Anterior cingulate cortex (tissue), 58 donors: ENCODE measurements at places on chromosomes 4 and X.

DNA sequence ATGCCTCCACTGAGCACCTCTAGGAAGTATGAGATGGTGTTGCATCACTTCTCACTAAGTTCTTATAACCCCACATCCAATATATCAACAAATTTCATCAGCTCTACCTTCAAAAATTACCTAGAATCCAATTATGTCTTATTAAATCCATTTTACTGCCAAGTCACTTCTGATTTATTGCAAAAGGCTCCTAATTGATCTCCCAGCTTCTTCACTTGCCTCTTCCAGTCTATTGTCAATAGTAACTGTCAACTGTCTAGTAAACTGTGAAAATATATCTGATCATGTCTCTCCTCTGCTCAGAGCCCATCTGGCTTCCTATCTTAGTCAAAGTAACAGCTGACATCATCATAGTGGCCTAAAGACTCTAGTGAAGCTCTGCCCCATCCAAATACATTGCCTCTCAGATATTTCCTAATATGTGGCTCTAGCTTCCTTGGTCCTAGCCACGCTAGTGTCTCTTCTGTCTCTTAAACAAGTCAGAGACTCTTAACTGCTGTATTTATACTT lies 414.5 kb upstream of the ATOH1 start:
- no peak for DNase-seq

- no peak for DNase-seq
Measured at GRCh38 chr4:94889946-94890345, 132.2 kb downstream of the BMPR1B start.

DNA sequence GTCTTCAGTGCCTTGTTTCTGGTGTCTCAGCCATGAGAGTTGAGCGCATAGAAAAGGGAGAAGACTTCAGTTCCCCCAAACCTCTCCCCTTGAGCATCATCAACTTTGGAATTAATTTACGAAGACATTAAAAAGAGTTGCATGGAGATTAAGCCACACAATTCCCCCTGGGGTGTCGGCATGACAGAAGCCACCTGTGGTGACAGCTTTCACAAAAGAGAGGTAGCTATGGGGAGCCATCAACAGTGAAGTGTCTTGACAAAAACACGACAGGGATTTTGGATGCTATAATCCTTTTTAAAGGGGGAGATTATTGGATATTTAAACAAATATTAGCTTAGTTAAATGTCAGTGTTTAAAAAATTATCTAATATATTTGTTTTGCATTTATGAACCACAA lies 307.6 kb downstream of the LDB2 start:
- no peak for DNase-seq

GRCh38 chr4:53589511-53589910 lies 1.8 kb downstream of the LNX1 start:
- no peak for DNase-seq

GRCh38 chr4:68366600-68366999 lies 16.7 kb upstream of the YTHDC1 start:
- DNase-seq = no peak

- no peak for DNase-seq
Measured at GRCh38 chr4:168273838-168274237, 44.7 kb downstream of the DDX60 start.

DNA sequence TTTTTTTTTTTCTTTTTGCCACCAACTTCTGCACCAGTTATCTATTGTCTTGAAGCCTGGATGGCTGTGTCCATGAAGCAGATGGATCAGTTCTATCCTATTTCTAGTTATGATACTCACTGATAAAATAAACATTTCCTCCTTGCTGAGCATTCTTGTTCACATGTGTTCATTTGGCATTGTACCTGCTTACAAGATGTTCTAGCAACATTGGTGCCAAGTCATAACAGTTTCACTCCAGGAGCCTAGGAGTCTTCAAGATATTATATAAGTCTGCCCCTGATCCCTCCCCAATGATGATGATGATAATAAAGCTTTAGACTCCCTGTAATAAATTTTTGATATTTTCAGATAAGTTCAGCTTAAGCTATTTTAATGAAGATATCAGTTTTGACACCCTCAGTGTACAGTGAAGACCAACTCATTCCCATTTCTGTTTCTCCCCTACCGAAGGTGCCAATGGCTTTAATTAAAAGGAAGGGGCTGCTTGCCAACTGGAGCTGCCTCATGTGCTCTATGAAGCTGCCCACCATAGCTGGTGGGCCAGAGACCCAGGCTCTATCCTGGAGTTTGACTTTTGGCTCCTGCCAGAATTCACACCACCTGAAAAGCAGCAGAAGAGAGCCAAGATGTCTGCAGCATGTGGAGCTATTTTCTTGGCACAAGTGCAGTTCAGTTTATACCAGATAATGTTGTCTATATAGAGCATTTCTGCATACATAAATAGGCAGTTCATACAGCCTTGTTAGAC lies 265.4 kb upstream of the TET2 start:
- no peak for DNase-seq

- DNase-seq = no peak
Measured at GRCh38 chr4:83418211-83418610, 37.4 kb downstream of the HELQ start.

GRCh38 chr4:117893207-117893606 lies 141.1 kb upstream of the NDST3 start:
- DNase-seq = no peak

DNA sequence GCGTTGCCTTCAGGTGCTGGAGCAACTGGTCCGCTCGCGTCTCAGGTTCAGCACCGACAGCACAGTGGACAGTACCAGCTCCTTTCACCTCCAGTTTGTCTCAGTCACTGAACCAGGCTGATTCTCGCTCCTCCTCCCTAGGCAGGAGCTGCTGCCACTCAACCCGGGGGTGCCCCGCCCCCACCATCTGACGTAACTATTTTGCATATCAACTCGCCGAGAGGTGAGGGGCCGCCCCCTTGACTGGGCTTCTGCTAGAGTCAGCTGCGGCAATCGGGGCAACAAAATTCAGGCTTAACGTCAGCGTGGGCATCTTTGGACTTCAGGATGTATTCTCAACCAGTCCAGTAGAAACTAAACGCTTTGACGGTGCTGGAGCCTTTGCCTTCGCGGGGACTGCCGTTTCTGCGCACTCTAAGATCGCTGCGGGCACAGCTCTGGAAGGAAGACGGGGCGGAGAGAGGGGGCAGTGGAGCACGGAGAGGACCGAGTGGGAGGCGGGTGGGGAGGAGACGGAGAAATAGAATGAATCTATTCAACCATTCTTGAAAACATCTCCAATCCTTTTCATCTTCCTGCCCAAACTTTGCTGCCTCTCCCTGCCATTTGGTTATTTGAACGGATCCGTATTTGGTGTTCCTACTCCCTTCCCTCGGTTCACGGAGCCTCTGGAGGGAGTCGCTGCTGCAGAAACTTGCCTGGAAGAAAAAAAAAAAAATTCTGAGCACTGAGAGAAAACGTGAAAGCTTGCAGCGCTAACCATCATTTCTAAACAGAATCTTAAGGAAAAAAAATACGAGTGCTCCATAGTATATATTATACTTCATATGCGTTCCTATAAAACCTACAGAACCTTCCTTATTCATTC lies at the start of gene FSTL5:
Gene FSTL5, minus strand, starts transcription at position 109 of the 868 bp plus-strand sequence. CDS start 52,604 bp downstream, outside the sequence.
- peak; percentile 42 for DNase-seq

DNA sequence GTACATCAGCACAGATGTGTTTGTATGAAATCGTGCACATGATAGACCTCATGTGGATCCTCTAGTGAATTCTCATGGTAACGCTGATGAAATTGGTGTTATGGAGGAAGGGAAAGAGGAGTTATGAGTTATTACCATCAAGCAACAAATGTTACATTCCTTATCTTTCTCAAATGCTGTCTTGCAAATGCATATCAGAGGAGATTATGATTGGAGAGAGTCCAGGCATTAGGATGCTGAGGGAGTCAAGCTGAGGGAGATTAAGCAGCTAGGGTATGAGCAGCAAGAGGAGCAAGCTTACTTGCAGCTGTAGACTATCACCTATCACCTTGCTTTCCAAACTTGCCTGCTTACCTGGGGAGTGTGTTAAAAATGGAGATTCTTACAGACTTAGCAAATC lies 36.8 kb upstream of the SFRP2 start:
- DNase-seq = no peak

GRCh38 chr4:149605601-149606378 lies 209.9 kb downstream of the IQCM start:
- no peak for DNase-seq

- no peak for DNase-seq
Measured at GRCh38 chr4:158219623-158220022, 9.3 kb downstream of the TMEM144 start.

DNA sequence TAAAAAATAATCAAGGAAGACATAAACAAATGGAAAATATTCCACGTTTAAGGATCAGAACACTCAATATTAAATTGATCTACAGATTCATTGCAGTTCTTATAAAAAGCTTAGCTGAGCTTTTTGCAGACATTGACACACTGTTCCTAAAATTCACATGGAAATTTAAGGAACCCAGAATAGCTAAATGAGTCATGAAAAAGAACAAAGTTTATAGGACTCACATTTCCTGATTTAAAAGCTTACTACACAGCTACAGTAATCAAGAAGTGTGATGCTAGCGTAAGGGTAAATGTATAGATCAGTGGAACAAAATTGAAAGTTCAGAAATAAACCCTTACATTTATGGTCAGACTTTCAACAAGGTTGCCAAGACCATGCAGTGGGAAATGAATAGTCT lies 33.1 kb downstream of the NSUN7 start:
- DNase-seq = no peak

DNA sequence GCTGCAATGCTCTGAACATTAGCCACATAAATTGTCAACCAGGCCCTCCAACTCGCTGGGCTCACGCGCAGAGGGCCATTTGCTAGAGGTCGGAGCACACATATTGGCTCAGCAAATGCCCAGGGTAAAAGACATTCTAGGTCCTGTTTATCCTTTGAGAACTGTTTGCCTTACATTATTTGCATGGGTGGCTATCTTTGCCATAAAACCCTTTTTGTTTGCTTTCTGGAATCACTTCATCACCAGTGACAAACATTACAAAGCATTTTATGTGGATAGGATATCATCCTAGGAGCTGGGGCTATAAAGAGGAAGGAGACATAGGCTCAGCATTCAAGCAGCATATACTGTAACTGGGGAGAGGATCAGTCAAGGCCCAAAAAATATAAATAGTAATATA lies 149.2 kb upstream of the RAI2 start:
- DNase-seq = no peak

- DNase-seq = no peak
Measured at GRCh38 chrX:150879855-150880807, 18.3 kb downstream of the CD99L2 start.

GRCh38 chrX:12686331-12686730 lies 104.9 kb upstream of the PRPS2 start:
- no peak for DNase-seq

DNA sequence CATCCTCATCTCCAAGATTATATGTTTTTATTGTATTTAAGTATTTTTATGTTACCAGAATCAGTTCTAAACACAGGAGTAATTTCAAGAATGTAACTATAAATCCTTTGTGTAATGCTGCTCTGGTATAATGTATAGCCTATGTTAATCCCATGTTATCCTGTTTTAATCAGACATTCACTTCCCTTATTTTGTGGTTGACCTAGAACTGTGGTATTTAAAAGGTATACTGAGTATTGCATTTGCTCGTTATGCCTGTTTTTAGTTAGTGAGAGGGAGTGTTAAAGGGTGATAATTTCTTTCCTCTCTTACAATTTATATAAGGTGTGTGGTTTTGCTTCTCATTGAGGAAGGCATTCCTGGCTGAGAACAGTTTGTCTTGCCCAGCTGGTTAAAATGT lies 26.2 kb downstream of the MTM1 start:
- no peak for DNase-seq

GRCh38 chr4:182369211-182369610 lies 126.0 kb downstream of the TENM3 start:
- DNase-seq = no peak

DNA sequence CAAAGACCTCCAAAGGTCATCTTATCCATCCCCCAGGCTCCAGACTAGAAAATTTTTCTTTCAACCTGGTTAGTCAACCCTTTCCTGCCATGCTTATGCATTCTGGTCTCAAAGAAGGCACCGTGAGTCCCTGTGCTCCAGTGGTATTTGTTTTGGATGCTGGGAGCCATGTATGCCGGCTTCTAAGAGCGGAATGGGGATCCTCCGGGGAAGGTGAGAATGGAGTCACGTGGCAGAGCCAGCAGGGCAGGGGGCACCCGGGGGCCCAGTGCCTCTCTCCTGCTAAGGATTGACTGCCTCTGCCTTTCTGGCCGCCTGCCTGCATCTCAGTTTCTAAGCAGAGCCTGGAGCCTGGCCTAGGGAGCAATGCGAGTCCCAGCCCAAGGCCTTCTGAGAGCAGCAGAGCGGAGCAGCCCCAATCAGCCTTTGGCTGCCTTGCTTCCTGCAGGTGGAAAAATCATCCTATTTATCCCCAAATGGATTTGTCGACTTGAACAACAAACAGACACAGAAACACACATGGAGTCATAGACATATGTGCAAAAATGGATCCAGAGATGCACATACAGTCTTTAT lies 141.0 kb downstream of the PJA1 start:
- no peak for DNase-seq

- DNase-seq = no peak
Measured at GRCh38 chr4:79413032-79413885, 5.2 kb upstream of the GK2 start.

GRCh38 chr4:89173336-89174090 lies 62.2 kb downstream of the TIGD2 start:
- DNase-seq = no peak

- DNase-seq = no peak
Measured at GRCh38 chr4:134326866-134327265, 125.3 kb upstream of the PABPC4L start.

DNA sequence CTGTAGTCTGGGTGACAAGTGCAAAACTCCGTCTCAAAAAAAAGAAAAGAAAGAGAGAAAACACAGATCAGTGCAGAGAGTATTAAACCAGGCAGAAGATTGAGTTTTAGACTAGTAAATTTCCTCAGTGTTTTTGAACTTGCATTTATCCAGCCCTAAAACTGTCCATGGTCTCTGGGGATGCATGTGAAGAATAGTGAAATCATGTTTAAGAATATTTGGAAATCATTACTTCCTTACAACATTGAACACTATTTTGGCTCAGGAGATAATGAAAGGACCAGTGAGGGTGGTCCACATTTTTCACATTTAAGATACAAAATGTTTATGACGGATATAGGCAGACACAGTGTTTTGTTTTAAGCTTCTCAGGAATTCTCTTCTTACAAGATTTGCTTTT lies 195.8 kb upstream of the RASGEF1B start:
- no peak for DNase-seq

DNA sequence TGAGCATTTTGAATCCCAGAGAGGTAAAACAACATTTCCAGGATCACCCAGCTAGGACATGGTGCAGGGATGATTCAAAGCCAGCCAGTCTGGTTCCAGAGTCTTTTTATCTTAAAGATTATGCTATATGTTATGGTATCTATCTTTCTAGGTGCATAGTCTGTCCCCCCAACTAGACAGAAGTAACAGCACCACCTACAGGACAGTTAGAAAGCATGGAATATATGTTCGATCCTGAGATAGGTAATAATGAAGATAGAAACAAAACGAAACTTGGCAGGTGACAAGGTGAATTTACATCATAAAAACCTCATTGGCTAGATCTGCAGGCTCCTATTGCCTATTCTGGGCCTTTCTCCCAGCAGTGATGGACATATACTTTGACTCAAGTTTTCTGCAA lies 723.2 kb downstream of the SMARCA1 start:
- DNase-seq = no peak

GRCh38 chr4:67922697-67923096 lies 38.9 kb upstream of the TMPRSS11D start:
- no peak for DNase-seq
